B cell (primary cell): ENCODE measurements at places on chromosomes 11 and 22.

GRCh38 chr11:12629601-12630313 is 44.5 kb upstream of the TEAD1 start:
- DNase-seq = no peak

DNA sequence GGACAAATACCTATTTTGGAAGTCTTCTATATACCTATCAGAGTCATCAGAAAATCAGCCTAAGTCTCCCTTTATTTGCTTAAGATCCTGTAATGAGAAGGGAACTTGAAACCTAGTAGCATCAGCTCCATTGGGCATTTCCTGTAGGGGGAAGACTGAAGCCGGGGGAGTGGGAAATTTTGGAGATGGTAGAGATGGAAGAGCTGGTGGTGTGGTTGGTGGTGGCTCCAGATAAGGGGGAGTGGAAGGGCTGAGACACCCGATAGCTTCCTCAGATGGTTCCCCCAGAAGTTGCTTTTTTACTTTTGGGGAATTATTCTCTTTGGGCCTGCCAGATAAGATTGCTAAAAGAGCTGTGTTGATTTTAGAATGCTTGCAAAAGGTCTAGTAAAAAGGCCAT is 16.4 kb upstream of the EI24 start:
- DNase-seq = no peak

DNA sequence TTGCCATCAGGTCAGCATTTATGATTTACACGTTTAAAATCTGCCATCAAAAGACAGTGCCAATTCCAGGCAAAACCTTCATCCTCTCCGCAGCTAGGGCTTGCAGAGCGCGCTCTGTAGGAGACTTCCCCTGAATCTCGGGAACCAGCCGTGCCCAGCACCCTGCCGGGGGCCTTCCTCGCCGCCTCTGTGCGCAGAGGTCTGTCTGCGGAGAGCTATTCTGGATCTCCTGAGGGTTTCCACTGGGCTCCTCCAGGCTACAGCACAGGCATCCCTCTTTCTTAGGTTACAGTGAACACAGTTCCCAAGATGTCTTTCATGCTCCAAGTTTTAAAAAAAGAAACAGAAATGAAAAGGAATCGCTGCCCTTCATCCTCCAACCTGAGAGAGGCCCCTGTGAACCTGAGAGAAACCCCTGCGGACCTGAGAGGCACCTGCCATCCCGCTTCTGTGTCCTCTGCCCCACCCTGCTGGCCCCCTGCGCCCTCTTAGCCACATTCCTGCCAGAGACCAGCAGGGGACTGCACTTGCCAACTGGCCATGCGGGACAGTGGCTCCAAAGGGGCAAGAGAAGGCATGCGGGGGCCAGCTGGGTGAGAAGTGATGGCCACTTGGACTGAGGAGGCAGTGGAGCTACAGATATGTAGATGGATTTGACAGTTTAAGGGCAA is 16.1 kb downstream of the TP53AIP1 start:
- DNase-seq = no peak

DNA sequence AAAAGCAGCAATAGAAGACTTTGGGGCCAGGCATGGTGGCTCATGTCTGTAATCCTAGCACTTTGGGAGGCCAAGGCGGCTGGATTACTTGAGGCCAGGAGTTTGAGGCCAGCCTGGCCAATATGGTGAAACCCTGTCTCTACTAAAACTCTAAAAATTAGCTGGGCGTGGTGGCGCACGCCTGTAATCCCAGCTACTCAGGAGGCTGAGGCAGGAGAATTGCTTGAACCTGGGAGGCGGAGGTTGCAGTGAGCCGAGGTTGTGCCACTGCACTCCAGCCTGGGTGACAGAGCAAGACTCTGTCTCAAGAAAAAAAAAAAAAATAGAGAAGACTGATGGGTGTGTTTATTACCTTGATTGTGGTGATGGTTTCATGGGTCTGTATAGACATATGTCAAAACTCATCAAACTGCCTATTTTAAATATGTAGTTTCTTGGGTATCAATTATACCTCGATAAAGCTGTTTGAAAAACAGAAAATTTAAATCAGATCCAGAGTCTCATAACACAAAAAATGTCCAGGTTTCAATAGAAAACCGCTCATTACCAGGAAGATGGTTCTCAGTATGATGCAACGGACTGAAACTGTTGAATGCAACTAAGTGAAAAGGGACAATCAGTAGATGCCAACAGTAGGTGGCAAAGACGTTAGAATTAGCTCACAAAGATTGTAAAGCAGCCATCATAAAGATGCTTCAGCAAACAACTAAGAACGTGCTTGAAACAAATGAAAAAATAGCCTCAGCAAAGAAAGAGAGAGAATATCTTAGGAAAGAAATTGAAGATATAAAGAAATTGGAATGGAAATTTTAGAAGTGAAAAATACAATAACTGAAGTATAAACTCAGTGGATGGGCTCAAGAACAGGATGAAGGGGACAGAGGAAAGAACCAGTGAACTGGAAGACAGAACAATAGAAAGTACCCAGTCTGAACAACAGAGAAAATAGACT is 33.1 kb upstream of the SEPTIN5 start:
- DNase-seq = no peak

- no peak for DNase-seq
Observed at GRCh38 chr11:12397931-12398334, 20.6 kb downstream of the PARVA start.

DNA sequence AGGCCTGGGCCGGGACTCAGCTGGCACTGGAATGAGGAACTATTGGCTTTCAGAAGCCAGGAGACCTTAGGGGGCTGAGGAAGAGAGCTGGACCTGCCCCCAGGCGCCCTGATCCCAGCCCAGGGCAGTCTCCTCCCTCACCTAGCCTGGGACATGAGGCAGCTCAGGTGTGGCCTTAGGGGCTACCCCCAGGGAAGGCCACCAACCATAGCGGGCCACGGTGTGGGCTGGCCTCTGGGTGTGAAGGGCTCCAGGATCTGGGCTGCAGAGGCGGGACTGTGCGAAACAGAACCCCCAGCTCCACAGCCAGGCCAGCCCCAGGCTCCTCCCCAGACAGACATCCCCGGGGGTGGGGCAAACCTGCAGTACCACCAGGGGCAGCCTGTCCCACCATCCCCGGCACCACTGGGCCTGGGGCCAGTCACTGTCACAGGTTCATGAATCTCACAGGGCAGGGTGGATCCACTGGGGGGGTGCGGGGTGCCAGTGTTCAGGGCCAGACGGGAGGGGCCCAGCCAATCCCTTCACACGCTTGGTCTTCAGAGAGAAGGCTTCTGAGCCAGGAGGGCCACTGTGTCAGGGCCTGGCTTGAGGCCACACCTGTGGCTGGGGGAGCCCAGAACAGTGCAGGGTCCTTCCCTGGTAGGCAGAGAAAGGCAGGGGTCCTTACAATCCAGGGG is 3.5 kb downstream of the PLXNB2 start:
- peak; percentile 62 for DNase-seq

DNA sequence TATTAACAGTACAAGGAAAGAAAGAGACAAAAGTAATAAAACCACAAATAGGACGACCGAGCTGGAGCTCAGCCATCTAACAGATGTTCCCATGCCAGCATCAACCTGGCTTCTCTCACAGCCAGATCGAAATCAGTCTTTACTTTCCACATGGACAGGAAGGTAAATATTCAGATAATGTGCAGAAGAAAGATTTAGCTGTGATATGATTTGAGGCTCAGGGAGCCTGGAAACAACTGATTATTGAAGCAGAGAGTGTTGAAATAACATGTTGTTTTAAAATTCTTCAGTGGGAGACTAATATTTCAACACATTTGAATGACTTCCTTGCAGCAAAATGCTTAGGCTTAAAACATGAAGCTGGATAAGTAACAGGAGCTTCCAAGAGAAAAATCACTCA is 546.8 kb downstream of the ETS1 start:
- DNase-seq = no peak

- DNase-seq = no peak
Observed at GRCh38 chr11:35605706-35606105, 12.6 kb upstream of the FJX1 start.

DNA sequence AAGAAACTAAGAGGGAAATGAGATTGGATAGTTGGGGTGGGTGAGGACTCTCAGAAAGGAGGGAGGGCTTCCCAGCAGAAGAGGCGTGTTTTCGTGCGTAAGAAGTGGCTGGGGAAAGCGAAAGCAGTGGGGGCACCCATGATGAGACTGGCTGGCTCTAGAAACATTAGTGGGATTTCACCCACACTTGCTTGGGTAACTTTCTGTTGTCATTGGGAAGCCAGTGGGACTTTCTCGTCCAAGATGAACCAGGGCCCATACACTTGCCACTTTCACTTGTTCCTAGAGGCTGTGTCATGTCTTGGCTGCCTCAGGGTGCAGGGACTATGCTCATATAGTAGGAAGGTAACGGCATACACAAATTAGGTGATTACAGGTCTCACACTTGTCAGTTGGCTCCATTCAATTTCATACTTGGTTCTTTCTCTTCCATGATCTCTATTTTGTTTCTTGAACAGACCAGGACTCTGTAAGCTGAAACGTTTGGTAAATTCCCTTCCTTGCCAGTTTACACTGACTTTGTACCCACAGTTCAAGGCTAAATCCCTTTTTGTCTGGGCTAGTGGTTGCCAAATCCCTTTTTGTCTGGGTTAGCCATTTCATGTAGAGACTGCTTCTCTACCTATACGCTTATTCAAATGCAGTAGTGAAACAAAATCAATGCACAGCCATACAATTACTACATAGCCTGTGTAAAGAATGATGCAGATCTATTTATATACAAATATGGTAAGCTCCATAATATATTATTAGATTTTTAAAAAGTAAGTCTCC is 42.0 kb upstream of the CXCR5 start:
- peak; percentile 71 for DNase-seq

DNA sequence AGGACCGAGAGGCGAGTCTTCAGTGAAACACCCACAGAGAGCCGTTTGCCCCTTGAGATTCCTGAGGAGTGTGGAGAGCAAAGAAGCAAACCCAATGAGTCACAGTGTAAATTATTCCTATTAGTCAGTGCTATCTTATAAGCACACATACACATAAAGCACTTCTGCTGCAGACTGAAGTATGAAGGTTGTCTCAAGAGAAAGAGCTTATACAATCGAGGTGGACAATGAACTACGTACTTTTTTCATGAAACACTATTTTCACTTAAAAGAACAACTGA is 37.3 kb downstream of the GALNT18 start:
- DNase-seq = no peak

DNA sequence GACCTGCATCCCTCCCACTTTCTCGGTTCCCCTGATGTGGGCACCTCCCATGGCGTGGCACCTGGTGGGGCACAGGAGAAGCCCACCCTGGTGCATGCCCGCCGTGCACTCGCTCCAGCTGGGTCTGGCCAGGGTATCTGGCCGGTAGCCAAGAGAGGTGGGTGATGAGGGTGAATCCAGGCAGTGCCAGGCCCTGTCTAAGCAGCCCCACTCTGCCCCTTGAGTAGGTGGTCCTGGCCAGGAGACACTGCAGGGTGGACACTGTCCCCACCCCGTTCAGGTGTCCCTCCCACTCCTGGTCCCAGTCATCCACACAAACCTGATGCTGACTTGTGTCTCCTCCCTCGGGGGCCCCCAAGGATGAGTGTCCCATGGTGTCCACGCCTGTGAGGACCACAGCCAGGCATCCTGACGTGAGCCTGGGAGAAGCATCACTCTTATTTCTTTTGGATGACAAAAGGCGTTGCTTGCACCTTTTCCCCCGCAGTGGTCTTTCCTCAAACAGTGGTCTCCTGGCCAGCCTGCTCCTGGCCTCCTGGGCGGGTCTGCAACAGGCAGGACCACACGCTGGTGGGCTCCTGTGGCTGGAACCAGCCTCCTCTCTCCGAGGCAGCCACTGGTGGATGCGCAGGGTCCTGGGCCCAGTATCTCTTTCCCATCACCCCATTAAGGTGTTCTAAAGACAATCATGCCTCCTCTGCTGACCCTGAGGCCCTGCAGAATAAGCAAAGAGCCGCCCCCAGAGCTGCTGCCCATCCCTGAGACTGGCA is 922.3 kb downstream of the BRD1 start:
- no peak for DNase-seq

GRCh38 chr11:70468256-70469195 is 70.2 kb downstream of the CTTN start:
- no peak for DNase-seq

DNA sequence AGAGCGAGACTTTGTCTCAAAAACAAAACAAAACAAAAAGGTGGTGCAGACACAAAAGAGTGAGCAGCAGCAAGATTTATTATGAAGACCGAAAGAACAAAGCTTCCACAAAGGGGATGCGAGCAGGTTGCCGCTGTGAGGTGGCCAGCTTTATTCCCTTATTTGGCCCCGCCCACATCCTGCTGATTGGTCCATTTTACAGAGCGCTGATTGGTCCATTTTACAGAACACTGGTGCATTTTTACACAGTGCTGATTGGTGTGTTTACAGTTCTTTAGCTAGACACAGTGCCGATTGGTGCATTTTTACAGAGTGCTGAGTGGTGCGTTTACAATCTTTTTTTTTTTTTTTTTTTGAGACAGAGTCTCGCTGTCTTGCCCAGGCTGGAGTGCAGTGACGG is 77.4 kb downstream of the CECR2 start:
- DNase-seq = no peak

GRCh38 chr11:67648796-67649613 is 1.5 kb downstream of the ACY3 start:
- DNase-seq = peak; percentile 75

DNA sequence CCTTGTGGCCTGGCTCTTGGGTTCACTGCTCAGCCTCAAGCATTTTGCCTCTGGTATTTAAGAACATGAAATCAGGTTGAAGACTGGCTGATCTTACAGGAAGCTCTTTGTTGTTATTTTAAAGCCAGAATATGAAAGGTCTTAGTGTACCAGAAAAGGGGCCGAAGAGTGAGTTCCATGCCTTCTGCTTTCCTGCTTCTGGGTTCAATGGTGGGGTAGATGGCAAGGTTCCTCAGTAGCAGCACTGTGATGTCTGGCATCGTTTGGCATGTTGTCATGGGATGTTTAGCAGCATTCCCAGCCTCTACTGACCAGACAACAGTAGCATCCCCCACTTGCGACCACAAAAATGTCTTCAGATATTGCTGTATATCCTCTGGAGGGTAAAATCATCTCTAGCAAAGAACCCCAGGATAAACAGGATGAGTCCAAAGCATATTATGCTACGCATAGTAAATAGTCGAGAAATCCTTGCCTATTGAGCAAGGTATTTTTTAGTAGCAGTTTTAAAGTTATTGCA is 2.4 kb downstream of the VPS26B start:
- no peak for DNase-seq

- DNase-seq = no peak
Observed at GRCh38 chr11:62726156-62726914, 922 bp downstream of the HNRNPUL2 start.

DNA sequence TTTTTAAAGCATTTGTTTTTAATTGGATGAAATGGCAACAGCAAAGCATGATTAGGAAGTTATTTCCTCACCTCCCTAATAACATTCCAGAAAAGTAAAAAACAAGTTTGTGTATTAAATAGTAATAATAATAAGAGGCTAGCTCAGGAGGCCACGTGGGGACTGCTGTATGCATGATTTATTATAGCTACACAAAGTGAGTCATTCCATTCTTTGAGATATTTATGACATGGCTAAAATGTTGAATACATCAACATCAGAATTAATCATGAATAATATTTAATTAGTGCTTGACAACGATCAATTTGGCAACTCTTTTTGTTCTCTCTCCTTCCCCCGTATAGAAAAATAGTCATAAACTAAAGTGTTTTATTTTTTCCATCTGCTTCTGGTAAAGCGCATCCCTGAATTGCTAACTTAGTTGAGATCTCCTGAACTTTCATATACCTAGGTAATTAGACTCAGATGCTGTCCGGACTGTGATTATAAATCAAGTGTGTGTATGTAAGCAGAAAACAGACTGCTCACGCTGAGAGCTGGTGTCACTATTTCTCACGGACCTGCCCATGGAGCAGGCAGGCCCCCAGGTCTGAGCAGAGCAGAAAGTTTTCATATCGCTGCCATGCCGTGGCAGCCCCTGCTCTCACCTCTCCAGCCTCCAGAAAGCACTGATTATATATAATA is 125.7 kb downstream of the WT1 start:
- no peak for DNase-seq
